ENCODE measurements at places on chromosomes 1 and 21.

- DNase-seq = no peak
Observed at GRCh38 chr1:223609066-223609465, 56.4 kb downstream of the CAPN8 start.

DNA sequence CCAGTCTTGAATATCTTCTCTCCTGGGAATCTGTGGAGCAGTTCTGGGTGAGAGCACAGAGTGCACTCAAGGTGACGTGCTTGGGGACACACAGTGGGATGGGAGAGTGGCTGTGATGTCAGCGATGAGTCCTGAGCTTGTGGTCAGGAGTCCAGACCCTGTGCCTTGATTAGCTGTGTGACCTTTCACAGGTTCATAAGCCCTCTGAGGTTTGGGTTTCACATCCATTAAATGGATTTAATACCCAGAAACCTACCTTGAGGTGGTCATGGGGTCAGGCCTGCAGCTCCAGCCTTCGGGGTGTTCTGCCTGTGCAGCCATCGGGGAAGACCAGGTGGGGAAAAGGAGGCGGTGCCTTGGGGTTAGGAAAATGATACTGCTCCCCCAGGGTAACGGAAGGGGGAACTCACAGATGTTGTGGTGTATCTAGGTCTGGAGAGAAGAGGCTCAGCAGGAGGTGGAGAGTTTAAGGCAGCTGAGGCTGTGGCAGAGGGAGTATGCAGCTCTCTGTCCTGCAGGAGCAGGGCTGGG, 38.5 kb upstream of the ETV3 start:
- DNase-seq = no peak

DNA sequence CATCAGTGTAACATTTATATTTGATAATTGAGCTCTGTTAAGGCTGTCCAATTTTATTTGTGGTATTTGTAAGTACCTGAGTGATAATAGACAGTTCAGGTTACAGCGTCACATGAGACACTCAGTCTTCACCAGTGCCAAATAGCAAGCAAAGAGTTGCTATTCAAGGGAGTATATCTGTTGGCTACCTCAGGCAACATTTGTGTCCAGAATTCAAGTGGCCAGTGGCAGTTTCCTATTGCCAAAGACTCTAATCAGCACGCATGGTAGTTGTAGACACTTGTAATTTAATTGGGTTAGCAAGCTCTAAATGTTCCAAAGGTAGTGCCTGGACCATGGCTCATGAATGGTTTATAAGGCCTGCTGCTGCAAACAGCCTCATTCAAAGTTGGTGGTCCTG, 1524.3 kb upstream of the B3GALT2 start:
- no peak for DNase-seq

DNA sequence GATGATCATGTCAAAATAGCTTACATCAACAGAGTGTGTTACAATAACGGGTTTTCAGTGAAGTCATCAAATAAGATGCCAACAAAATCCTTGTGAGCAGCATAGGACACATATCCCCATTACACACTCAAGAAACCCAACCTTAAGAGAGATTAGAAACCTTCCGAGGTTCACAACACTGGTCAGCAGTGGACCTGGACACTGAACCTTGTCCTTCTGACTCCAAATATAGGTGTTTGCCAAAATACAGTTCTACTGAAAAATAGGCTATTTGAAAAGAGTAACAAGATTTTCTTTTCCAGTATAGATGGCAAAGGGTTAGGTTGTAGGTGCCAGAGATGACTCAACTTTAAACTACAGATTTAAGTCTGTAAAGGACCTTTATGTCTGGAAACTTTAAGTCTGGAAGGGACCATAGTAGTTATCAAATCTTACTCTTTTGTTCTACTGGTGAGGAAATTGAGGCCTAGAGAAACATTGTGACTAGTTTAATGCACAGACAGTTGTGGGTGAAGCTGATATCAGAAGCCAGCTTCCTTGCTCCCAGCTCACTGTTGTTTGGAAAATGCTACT, 811 bp upstream of the REG4 start:
- no peak for DNase-seq

DNA sequence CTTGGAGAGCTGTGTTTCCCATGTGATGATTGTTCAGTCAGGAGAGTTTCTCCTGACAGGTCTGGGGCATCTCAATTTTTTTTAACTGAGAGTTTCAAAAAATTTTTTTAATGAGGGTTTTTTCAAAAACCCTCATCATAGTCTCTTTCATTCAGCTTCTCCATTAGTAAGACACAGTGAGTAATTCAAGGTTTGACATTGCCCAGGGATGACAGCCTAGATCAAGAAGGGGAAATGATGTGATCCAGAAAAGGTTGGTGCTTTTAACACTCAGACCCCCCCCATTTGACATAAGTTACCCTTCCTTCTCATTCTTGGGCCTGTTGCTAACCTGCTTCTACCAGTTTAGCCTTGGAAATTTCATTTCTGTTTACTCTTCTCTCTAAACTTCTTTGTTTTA, 189.4 kb upstream of the HOOK1 start:
- DNase-seq = no peak

Measured in SK-N-SH (cell line).